ENCODE measurements at places on chromosomes 1 and 21. TPM values are rescaled to one million over a fixed set of nuclear protein-coding genes. Genes with fewer than 3 reads are reported as not detected.

Gene ALG14
- polyA plus RNA-seq = 0.95 TPM

Gene BNIPL
- 0.05 TPM for polyA plus RNA-seq

DNA sequence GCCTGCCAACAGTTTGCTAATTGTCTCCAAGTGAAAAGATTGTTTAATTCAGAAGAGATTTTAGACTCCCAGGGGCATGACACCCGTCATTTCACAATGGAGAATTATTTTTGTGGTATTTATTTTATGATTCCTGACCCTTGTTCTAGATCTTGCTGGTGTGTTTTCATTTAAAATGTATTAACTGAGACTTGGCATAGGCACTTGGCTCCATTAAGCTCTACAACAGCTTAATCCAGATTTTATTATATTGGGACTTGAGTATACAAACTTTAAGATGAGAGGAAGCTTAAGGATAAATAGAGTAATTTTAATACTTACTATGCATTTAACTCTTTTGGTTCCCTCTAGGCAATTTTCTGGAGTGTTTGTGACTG lies 101.3 kb upstream of the KCNE2 start:
- H3K36me3 ChIP-seq = no peaks in the 10 kb centered on the region
- H3K4me1 ChIP-seq = no peaks in the 10 kb centered on the region
- H3K27ac ChIP-seq = no peak overlapping the region

DNA sequence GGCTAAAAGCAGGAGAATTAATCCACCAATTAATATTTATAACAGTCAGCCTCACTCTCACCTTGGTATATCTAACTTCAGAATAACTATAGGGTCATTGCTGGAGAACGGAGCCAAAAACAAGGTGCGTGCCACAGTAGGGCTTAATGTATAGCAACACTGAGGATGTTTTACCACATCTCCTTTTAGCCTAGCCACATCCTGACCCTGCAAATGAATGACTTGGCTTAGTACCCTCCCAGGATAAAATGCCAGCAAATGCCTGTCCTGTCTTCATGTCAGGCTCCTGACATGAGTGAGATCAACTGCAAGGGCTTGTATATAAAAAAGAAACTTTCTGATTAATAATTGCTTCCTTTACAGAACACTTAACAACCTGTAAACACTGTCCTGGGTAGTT lies 2.7 kb upstream of the CDC42BPA start:
- H3K4me1 ChIP-seq = no peaks in the 10 kb centered on the region
- DNase-seq = no peak
- H3K27me3 ChIP-seq = no peaks in the 10 kb centered on the region
- no peaks in the 10 kb centered on the region for H3K36me3 ChIP-seq
- no peak overlapping the region for H3K27ac ChIP-seq

Gene TRAF3IP3
- 0.23 TPM for polyA plus RNA-seq

- H3K4me3 ChIP-seq = no peak overlapping the region
- DNase-seq = no peak
- H3K27ac ChIP-seq = no peak overlapping the region
- H3K36me3 ChIP-seq = no peaks in the 10 kb centered on the region
These were observed 45.5 kb downstream of the KCNAB2 start for GRCh38 chr1:6090996-6091822.

GRCh38 chr21:25867061-25867460 lies 132.3 kb downstream of the GABPA start:
- H3K4me1 ChIP-seq = no peaks in the 10 kb centered on the region
- no peaks in the 10 kb centered on the region for H3K36me3 ChIP-seq
- no peak overlapping the region for H3K27ac ChIP-seq

GRCh38 chr21:17495680-17496079 lies 17.2 kb upstream of the CXADR start:
- H3K36me3 ChIP-seq = no peaks in the 10 kb centered on the region
- H3K27me3 ChIP-seq = no peaks in the 10 kb centered on the region
- DNase-seq = no peak
- H3K4me3 ChIP-seq = no peak overlapping the region
- no peaks in the 10 kb centered on the region for H3K4me1 ChIP-seq

DNA sequence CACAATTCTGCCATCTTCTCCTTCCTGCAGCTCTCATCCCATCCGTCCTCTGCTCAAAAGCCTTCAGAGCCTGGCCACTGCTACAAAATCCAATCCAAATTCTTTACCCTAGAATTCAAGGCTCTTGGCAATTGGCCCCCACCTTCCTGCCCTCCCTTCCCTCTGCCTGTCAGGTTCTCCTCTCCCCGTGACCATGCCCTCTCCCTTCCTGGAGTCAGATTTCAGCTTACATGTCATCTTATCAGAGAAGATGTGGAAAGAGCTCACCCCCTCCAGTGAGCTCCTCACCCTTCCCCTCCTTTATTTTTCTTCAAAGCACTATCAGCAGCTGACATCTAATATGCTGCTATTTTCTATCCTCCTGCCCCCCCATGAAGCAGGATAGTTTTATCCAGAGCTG lies 86.9 kb downstream of the GRIK3 start:
- H3K4me1 ChIP-seq = no peaks in the 10 kb centered on the region
- no peaks in the 10 kb centered on the region for H3K36me3 ChIP-seq
- H3K27ac ChIP-seq = no peak overlapping the region

Gene SERPINC1
- polyA plus RNA-seq = 0.08 TPM

Data from psoas muscle (tissue), 8 donors.